Right ventricle myocardium inferior (tissue), 1 donor: ENCODE measurements at places on chromosomes 1 and 21. TPM values are rescaled to one million over a fixed set of nuclear protein-coding genes. Genes with fewer than 3 reads are reported as not detected.

CTSE gene
- total RNA-seq: not detected

REG4 gene
- not detected for total RNA-seq

GJB4 gene
- not detected for total RNA-seq

NBPF6 gene
- total RNA-seq: not detected

DNA sequence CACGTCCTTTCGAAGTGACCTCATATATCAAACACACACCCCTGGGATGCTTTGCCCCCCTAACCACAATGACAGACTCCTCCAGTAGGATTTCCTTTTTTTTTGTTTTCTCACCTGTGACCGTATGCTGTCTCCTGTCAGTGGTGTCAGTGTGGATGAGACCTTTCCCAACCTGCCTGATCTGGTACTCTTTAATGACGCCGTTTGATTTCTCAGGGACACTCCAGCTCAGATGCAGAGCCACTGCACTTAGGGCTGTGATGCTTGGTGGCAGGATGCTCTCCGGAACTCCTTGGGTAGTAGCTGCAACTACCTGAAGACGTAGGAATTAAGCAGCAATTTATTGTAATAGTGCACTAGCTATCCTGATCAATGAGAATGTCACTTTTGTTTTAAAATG is 212.6 kb downstream of the KCTD3 start:
- DNase-seq: no peak

DNA sequence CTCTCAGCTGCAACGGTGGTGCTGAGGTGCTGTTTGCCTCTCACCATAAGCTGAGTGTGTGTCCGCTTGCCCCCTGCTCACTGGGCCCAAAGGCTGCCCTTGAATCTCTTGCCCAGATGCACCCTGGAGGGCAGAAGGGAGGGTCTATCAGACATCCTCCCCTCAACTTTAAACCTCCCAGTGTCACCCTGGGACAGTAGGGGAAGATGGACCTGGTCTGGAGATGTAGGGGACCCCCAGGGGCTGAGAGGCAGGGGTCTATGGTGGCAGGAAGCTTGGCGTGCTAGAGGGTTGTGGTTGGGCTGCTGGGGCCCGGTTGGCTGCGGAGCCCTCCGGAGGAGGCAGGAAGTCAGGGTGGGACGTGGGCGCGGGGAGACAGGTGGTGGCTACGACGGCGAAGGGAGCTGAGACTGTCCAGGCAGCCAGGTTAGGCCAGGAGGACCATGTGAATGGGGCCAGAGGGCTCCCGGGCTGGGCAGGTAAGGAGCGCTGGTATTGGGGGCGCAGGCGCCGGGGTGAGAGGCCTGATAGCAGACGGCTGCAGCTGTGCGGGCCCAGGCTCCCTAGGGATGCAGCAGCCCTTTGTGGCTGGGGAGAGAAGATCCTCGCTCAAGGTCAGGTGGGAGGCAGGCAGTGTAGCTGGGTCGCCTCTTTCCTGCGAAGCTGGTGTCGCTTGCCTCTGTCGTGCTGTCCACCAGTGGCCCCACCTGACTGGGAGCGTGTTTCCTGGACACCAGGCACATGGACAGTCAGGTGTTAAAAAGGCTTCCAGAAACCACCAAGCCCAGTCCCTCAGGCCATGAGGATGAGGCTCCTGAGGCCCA is at the start of gene LCK:
Gene LCK, plus strand, starts transcription at position 373 of the 824 bp plus-strand sequence. CDS start 23,065 bp downstream, outside the sequence.
- no peak for DNase-seq

DNA sequence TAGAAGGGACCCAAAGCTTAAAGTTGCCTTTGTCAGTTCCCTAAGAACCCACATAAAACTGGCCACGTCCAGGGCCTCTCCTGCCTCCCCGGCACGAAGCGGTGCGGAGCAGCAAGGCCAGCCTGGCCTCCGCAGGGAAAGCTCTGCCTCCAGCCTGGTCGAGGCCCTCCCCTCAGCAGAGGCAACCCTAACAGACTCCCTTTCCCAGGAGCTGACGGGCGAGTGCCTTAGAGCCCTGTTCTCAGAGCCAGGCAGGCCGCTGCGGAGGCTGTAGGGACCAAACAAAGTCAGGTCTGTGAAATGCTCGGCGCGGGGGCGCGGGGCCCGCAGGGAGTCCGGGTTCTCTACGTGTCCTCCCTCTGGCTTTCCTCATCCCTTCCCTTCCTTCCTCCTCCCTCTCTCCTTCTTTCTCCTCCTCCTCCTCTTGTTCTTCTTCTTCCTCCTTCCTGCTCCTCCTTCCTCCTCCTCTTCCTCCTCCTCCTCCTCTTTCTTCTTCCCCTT is 40.7 kb downstream of the RIPK4 start:
- no peak for DNase-seq

- DNase-seq: no peak
Observed at GRCh38 chr1:31736675-31737074, 27.5 kb downstream of the ADGRB2 start.

DNA sequence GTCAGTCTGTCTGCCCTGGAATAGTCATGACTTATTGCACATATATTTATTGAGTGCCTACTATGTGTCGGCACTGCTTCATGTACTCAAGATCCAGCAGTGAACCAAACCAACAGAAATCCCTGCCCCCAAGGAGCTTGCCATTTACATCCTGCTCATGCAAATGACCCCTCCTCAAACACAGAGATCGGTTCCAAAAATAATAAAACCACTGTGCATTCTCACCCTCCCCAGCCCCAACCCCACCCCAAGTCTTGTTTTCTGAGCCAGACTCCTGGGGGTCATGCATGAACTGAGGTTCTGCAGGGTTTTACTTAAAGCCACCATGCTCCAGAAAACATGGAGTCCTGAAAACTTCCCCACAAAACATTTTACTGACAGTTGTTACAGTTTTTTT is 61.9 kb downstream of the KIAA0040 start:
- DNase-seq: no peak

GRCh38 chr1:230076121-230076520 is 9.1 kb downstream of the GALNT2 start:
- DNase-seq: no peak

GRCh38 chr1:8858888-8859706 is 19.4 kb downstream of the ENO1 start:
- DNase-seq: no peak

DNA sequence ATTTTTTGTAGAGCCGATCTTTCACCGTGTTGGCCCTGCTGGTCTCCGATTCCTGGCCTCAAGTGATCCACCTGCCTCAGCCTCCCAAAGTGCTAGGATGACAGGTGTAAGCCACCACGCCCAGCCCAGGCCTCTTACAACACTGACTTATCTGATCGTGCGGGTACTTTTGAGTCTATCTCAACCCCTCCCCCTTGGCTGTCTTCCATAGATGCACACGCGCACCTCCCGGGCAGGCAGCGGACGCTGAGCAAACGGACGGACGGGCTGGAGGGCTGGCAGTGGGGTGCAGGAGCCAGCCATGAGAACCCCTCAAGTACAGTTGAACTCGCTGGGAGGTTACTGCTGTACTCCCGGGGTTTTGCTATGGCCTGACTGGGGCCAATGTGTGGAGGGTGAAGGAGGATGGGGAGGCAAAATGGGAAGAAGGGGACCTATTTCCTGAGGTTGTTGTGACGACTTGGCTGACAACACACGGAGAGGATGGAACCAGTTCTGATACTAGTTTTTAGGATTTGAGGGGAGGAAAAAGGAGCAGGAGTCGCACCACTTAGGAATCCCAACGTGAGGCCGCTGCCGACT is 959 bp downstream of the CD58 start:
- DNase-seq: peak; percentile 78

- DNase-seq: peak; percentile 23
Observed at GRCh38 chr21:44462086-44462833, 7.0 kb downstream of the LRRC3 start.

- DNase-seq: peak; percentile 63
Observed at GRCh38 chr21:45615145-45615711, 28.3 kb upstream of the PCBP3 start.

GRCh38 chr21:38798481-38798882 is 7.2 kb upstream of the ETS2 start:
- no peak for DNase-seq

DNA sequence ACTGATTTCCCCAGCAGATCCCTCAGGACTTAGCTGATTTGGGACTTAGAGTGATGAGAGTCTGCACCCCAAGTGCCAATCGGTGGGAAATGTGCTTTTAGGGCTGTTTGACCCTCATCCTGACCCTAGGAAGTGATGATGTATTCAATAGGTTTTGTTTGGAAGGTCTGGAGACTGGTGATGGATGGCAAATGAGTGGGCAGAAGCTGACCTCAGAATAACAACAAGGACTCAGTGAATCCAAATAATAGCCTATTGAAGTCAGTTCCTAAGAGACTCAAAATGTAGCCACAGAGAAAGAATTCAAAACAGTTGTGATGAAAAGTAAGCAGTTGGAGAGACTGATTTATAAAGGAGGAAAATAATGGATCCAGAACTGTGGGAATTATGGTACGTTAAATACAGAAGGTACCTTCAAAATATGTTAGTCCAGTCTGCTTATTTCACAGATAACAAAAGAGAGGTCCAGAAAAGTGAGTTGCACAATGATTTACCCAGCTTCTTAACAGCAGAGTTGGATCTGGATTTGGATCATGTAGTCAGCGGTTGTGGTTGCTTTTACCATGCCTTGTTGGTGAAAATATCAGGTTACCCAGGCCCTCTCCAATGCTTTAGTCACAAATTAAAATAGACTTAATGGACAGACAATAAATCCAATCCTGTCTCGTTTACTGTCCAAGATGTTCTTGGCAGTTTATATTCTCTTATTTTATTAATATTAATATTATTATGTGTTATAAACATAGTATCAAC is 123.0 kb upstream of the PTBP2 start:
- DNase-seq: no peak

DNA sequence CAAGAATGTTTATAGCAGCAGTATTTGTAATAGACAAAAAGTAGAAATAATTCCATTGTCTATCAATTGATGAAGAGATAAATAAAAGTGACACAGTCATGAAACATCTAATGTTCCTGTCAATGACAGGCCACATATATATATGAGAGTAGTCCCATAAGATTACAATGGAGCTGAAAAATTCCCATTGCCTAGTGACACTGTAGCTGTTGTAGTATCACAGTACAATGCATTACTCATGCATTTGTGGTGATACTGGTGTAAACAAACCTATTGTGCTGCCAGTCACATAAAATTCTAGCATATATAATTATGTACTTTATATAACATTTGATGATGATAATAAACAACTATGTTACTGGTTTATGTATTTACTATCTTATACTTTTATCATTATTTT is 141.9 kb upstream of the LYPLAL1 start:
- DNase-seq: no peak

- DNase-seq: no peak
Observed at GRCh38 chr1:236253918-236254637, 27.7 kb downstream of the ERO1B start.
